ENCODE measurements at places on chromosomes 6 and 20.

- no peak for DNase-seq
These were observed 69.8 kb downstream of the TMEM170B start for GRCh38 chr6:11607383-11607782.

DNA sequence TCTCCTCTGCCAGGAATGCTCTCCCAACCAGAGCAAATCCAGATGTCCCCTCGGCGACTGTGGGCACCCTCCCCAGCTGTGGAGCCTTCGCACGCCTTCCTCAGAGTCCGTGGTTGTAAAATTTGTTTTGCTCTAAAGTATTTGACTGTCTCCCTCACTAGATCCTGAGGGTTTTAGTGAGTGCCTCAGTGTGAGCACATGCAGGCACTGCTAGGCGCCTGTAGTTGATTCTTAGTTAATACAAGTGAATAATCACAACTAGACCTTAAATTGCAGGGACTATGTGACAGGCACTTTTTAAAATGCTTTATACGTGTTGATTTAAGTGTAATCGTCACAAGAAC lies 680 bp upstream of the MTCH1 start:
- no peak for DNase-seq

GRCh38 chr20:4455301-4455701 lies 266.4 kb upstream of the PRND start:
- DNase-seq = no peak

DNA sequence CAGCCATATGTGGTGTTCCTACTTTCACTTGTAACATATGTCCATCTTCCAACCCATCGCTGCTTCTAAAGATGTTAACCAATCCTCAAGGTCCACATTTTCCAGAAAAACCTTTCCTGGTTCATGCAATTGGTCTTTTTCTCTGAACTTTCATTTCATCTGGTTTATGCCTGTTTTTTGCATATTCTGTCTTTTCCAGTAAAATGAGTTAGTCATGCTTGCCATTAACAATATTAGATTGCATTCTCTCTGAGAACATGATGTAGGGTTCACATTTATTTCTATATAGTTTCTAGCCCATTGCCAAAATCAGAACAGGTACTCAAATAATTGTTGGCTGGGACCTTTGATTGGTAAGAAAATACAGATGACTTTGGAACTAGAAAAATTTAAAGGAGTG lies 36.7 kb downstream of the HIVEP2 start:
- no peak for DNase-seq

- DNase-seq = no peak
These were observed 41.7 kb downstream of the TMEM242 start for GRCh38 chr6:157281570-157281969.

GRCh38 chr6:8088886-8089285 lies 13.5 kb downstream of the EEF1E1 start:
- DNase-seq = no peak

- DNase-seq = no peak
These were observed 25.7 kb downstream of the KCNG1 start for GRCh38 chr20:50996901-50997865.

DNA sequence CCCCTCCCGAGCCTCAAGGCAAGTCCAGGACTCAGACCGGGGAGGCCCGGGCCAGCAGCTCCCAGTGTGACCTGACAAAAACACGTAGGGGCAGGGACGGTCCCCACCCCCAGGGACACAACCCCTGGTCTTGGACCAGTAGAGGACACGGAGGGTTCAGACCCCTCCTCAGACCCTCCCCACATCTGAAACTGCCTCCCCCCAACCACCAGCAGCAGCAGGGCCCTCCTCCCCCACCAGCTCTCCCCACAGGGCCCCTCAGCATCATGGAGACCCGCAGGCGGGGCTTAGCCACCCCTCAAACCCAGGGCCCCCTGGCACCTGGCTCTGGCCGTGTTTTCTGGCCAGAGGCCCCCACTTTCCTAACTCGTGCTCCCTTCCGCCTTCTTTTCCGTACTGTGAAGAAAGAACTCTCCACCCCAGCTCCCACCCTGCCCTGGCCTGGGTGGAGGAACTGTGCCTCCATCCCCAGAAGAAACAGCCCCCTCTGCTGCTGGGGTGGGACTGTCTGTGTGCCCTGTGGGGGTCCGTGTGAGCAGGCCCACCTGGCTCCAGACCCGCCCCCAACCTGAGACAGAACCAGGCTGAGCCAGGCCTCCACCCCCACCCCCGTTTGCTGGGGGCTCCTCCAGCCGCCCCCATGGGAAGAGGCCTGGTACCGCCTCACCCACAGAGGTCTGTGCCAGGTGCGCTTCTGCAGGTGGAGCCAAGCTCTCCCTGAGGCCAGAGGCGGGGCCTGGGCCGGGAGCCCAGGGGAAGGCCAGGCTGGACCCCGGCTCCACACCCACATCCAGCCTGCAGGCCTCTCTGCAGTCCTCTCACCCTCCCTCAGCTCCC lies 39.0 kb upstream of the MDFI start:
- no peak for DNase-seq

DNA sequence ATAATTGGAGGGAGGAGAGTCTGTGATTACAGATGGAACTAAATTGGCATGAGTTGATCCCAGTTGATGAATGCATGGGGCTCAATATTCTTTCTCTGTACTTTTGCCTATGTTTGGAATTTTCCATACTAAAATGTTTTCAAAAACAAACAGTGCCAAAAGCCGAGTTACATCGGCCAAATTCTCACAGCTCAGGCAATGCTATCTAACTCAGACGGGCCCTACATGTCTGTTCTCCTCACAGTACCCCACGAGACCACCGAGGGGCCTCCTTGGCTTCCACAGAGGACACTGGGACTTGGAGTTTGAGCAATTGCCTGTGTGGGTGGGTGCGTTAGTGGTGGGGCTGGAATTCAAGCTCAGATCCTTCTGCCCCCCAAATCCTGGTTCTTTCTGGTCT lies 413.2 kb downstream of the CDH26 start:
- DNase-seq = no peak

- no peak for DNase-seq
These were observed 7.9 kb downstream of the EPB41L1 start for GRCh38 chr20:36162272-36162966.

DNA sequence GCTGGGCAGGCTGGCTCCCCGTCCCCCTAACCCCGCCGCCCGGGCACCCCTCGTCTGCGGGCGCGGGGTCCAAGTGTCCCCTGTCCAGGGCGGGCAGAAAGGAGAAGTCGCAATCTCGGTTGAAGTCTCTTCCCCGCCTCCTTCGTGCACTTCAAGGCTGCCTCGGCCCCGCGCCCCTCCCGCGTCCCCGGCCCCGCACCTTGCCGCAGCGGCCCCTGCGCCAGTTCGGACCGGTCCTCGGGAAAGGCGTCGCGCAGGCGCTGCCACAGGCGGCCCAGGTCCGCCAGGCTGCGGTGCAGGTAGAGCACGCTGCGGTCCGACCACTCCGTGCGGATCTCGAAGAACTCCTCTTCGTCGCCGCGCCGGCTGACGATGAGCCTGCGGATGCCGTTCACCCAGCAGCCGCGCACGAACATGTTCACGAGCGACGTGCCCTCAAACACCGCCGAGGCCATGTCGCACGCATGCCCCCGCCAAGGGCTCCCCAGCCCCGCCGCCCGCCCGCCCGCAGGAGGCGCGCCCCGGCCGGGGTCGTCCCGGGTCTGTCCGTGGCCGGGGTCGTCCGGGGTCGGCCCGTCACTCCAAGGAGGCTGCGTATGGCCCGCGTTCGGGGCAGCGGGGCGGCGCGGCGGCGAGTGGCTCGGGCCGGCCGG lies at the start of gene PXDC1:
Gene PXDC1 (minus strand): TSS at position 637 of the 653 bp plus-strand sequence. CDS start 182 bp downstream, at position 455.
- no peak for DNase-seq
